ENCODE measurements at places on chromosomes 16 and 17.

- DNase-seq: no peak
These were observed 18.9 kb downstream of the CYB5D2 start for GRCh38 chr17:4161967-4162305.

- no peak for DNase-seq
These were observed 30.7 kb upstream of the SSTR2 start for GRCh38 chr17:73133911-73134649.

DNA sequence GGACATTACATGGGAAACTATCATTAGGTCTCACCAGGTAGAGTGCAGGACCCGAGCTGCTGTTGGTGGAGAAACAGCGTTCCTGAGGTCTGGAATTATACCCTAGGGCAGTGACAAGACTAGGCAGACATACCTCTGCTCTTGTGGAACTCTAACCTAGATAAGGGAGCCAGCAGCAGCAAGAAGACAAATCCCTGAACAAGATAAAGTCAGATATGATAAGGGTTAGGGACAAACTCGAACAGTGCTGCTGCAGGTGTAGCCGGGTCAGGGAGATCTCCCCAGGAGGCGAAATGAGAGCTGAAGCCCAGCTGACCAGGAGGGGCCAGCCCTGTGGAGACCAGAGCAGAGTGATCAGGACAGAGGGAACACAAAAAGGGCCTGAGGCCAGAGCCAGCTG lies 34.7 kb downstream of the ARSG start:
- no peak for DNase-seq

- DNase-seq: no peak
These were observed 5.6 kb downstream of the RUNDC3A start for GRCh38 chr17:44314031-44314430.

DNA sequence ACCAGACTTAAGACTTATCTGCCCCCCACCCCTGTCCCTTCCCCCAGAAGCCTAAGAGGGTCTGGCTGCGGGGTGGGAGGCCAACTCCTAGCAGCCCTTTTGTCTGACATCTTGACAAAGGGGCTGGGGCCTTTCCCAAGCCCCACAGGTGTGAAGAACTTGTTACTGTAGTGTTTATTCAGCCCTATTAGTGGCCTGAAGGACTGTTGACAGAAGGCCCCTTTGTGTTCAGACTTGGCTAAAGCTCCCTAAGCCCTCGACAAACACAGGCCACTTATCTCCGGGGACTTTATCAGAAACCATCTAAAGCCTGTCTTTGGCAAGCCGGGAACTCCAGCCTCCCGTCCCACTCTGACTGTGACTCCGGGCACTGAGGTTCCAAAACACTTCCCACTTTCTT lies 129.8 kb downstream of the NTN1 start:
- DNase-seq: no peak

DNA sequence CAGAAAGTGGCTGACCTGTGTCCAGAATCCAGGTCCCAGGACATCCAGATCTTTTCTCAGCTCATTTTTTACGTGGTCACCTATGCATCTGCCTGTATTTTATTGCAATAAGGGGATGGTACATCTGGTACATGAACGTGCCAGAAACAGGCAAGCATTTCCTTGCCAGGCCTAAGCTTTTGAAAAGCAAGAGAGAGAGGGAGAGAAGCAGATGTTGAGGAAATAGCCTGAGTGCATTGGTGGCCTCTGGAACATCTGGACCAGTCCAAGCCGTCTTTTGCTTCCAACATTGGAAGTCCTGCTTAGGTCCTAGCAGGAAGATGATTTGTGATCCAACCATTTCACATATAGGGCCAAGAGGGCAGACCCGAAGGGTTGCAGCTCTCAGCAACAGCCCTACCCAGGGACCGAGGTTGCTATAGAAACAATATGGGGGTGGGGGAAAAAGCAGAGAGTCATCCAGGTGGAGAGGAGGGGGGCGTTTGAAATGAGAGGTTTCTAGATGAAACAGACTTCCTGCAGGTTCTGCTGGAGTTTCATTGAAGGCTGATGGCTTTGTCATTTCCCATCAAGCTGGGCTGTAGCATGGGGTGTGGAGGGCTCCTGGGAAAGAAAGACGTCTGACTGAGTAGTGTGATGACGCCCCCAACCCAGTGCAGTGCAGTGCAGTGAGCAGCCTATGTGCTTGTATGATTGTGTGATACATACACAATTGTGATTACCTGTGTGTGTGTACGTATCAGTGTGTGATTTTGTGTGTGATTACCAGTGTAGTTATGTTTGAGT lies 61.6 kb downstream of the SHISA6 start:
- DNase-seq: no peak

DNA sequence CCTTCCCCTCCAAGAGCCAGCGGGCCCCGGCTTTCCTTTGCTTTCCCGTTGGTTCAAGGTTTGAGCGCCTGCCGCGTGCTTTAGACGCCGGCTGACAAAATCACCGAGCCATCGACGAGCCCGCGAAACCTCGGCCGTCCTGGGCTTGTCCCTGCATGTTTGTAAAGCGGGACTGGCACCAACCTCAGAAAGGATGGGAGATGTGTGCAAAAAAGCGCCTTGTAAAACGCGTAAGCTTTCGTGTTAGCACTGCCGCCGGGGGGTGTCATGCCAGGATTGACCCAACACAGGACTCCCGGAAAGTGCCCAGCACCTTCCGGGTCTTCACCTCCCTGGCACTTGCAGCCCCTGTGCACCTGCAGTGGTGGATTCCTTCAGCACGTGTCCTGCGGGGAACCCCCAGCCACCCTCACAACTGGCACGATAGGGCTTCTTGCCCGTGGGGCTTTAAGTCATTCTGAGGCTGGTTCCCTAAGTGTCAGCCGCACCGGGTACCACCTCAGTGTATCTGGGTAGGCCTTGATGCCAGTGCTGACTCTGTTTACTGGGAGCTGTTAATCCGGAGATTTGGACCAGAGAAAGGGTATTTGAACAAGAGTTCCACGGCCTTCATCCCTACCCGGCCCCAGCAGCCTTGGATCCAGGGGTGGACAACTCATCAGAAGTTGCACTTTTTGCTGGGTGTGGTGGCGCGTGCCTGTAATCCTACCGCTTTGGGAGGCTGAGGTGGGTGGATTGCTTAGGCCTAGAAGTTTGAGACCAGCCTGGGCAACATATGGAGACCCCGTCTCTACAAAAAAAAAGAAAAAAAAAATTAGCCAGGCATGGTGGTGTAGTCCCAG lies 817 bp downstream of the NDUFAF8 start:
- no peak for DNase-seq

DNA sequence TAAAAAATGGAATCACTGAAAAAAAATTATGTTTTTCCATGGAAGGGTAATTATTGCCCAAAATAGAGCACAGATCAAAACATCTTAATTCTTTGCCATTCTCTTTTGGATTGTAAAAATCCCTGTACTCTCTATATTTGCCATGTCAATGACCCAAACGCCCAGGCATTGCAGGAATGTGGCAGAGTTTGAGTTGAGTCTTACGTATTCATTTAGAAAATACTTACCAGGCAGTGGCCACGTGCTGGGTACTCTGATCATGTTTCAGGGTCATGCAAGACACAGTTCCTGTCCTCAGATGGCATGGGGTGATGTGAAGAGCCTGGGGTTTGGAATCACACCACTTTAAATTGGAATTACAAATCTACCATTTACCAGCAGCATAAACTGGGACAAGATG lies 267.7 kb downstream of the ABCC12 start:
- no peak for DNase-seq

GRCh38 chr17:83101805-83102480 lies 22.5 kb downstream of the METRNL start:
- DNase-seq: no peak

GRCh38 chr16:1428511-1428910 lies 2.4 kb upstream of the PERCC1 start:
- DNase-seq: no peak

DNA sequence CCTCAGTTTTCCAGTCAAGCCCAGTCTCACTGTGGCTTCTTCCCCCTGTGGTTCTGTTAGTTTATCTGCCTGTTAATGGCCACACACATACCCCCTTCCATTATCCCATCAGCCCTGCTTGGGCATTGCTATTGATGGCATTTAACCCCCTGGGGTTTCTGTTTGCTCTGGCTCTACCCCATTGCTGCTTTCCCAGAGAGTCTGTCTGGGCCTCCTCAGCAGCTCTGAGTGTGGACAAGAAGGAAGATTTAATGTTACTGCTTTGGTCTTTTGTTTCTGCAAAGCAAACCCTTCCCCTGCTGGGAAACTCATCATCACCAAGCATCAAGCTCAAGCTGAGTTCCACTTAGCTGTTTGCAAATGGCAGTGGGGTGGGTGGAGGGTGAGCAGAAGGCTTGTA lies 162.7 kb downstream of the CCT6B start:
- DNase-seq: no peak

DNA sequence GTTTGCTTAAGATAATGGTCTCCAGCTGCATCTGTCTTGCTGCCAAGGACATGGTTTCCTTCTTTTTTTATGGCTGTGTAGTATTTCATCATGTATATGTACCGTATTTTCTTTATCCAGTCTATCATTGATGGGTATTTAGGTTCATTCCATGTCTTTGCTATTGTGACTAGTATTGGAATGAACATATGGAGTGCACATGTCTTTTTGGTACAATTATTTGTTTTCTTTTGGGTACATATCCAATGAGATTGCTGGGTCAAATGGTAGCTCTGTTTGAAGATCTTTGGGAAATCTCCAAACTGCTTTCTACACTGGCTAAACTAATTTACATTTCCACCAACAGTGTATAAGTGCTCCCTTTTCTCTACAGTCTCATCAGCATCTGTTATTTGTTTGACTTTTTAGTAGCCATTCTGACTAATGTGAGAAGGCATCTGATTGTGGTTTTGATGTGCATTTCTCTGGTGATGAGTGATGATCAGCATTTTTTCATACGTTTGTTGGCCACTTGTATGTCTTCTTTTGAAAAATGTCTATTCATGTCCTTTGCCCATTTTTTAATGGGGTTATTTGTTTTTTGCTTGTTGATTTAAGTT lies 66.2 kb downstream of the TNFRSF13B start:
- DNase-seq: no peak

DNA sequence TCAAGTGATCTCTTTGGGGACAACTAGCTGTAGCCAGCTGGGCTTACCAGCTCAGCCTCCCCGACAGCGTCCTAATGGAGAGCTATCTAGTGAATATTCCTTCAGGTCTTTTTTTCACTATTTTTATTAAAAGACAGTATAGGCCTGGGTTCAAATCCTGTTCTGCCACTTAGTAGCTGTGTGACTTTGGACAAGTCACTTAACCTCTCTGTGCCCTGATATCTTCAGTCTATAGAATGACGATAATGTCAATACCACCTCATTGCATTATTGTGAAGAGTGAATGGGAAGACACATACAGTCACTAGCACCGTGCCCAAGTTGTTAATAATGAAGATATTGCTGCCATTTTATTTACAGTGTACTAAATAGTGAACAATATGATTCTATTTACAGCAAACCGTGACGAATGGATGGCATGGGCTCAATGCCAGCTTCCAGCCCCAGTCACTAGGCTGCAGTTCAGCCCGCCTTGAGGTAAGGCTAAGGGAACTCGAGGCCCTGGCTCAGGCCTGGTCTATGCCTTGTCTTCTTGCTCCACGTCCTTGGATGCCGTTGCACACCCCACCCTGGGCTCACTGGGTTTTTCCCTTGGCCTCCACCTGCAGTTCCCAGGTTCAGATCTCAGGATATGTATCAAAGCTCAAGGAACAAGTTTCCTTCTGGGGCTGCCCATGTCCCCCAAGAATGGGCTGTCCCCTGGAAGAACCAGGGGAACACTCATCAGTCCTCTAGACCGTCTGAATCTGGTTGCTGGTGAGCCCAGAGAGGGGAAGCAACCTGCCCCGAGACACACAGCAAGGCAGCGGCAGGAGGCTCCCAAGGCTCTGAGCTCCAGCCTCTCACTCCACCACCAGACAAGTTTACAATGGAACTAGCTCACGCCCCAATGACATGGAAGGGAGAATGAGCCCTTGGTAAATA lies 95.4 kb upstream of the TNRC6C start:
- DNase-seq: no peak

DNA sequence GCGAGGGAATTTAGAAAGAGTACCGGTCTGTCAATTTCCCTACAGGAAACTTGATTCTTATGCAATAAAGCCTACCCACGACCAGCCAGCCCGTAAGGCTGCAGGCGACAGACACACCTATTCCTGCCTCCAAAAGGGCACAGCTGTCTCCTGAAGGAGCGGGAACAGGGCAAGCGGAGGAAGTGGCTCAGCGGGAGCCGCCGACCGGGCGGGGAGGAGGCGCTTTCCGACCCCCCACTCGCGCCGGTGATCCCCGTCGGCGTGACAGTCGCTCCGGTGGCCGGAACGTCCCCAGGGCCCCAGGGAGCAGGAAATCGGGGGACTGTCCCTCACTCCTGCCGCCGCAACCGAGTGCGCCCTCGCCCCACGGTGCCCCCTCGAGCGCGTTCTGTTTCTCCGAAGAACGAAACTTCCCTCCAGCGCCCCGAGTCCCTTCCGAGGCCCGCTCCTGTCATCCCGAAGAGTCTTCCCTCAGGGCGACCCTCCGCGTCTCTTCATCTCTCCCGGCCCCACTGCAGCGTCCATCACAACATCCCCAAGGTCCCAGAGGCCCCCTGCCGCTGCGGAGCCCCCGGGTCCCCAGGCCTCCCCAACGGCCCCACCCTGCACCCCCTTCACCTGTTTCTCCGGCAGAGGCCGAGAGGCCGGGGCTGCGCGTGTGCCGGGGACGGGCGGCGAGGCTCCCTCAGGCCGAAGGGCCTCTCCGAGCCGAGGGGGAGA lies 421 bp downstream of the STAT3 start:
- DNase-seq: peak; percentile 34

DNA sequence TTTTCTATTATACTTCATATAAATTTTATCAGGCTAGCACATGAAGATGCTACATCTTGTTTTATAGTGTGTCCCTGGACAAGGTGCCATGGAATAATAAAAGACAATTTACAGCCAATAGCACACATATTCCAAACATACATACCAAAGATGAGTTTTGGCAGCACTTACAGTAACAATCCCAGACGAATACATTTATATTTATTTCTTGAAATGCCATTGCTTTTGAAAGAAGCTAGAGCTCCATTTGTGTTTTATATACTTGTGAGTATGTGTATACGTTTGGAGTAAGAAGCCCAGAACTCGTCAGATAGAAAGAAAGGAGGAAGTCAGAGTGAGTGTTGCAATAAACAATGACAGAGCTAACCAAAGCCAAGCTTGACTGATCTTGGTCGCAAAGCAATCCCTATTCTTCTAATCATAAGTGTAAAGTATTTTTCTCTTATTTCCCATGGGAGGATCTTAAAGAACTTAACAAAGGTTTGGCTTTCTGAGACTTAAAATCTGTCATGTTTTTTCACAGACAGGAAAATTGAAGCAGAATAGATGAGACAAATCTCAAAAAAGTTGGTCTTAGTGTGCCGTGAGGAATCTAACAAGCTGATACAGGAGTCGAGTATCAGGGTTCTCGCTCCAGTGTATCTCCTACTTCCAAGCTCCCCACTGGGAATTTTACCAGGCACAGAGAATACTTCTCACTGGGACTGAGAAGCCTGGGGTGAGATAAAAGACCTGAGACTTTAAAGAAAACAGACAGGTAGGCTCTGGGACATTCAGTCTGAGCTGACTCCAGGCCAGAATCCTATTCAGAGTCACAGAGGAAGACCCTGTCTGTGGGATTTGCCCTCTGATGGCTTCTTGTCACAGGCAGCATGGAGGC lies 175.4 kb downstream of the AATF start:
- DNase-seq: no peak

All from T-helper 17 cell (primary cell).